Cerebellum (tissue), 4 donors: ENCODE measurements at places on chromosomes 1 and 21. TPM values are rescaled to one million over a fixed set of nuclear protein-coding genes. Genes with fewer than 3 reads are reported as not detected.

Gene RNF223
- not detected for total RNA-seq

Gene RCC2
- total RNA-seq: 28.7 TPM

Gene OR2M3
- 0.27 TPM for total RNA-seq

Gene AMIGO1
- total RNA-seq: 10.1 TPM

Gene FCGR2B
- total RNA-seq: 0.18 TPM

Gene RHBDL2
- 0.18 TPM for total RNA-seq

Gene S100A16
- total RNA-seq: 18.1 TPM
